ENCODE measurements at places on chromosomes 5 and 9.

GRCh38 chr9:2622461-2623287 is 1.1 kb downstream of the VLDLR start:
- peak; percentile 3 for DNase-seq

- no peak for DNase-seq
Measured at GRCh38 chr5:88391991-88392390, 123.3 kb upstream of the TMEM161B start.

GRCh38 chr9:71944754-71945375 is 33.4 kb downstream of the C9orf85 start:
- DNase-seq: no peak

GRCh38 chr5:19369048-19369447 is 619.0 kb downstream of the CDH18 start:
- no peak for DNase-seq

- DNase-seq: no peak
Measured at GRCh38 chr9:89462199-89462598, 35.7 kb downstream of the SEMA4D start.

DNA sequence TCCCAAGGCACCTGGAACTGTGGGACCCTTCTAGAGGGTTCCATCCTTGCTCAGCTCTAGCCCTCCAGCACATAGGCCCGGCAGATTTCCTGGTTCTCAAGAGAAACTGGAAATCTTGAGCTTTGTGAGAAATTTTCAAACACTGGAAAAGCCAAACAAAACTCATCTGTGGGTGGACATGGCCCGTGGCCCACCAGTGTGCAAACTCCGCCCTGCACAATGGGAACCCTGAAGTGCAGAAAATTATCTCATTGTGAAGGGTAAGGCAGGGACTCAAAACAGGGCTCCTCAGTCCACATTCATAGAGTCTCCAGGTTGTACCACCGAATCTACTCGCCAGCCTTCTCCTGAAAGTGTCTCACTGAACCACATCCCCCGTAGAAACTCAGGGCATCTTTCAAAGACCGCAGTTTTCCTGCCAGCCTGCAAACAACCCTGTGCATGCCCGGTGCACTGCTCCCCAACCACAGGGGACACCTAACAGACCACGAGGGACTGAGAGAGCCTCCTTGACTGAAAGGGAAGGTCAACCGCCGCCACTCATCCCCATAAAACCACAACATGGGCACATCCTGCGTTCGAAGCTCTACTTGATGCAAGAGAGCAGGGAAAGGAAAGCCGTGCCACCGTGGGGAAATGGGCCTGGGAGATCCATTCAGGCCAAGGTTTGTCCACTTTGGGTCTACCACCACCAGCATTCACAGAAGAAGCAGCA is 18.1 kb downstream of the ADAMTS2 start:
- DNase-seq: no peak

DNA sequence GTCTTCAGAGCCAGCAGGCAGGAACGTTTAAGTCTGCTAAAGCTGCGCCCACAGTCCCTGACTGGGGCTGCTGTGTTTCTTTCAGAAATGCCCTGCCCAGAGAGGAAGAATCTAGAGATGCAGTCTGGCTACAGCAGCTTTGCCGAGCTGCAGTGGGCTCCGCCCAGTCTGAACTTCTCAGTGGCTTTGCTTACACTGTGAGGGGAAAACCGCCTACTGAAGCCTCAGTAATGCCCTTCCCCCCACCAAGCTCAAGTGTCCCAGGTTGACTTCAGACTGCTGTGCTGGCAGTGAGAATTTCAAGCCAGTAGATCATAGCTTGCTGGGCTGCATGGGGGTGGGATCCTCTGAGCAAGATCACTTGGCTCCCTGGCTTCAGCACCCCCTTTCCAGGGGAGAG is 78.4 kb downstream of the SREK1 start:
- no peak for DNase-seq

DNA sequence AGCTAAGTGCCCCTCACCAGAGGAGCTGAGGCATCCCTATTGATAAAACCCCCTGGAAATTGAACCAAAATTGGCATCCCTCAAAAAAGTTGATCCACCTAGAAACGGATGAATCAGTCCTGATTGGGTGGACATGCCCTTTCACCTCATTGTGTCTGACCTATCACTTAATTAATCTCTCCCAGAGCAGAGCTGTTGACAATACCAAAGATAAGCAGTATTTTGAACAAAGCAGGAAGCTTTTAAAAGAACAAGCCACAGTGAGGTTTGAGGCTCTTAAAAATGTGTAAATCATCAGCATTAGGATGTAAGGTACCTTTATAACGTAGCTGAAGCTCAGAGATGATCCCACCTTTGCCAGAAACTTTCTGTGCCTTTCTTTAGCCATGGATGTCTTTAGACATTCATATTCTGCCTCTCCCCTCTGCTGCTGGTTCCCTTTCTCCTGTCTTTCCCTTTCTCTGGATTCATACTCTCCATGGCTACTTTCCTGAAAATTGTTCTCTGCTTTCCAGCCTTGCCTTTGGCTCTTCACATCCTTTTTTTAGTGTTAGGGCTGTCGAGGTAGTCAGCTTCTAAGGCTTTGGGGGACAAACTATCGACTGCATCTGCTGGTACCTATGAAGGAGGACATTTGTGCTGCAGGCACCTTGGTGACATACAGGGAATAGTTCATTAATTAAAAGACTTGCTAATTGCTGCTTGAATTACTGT is 7.8 kb upstream of the LHX2 start:
- no peak for DNase-seq

DNA sequence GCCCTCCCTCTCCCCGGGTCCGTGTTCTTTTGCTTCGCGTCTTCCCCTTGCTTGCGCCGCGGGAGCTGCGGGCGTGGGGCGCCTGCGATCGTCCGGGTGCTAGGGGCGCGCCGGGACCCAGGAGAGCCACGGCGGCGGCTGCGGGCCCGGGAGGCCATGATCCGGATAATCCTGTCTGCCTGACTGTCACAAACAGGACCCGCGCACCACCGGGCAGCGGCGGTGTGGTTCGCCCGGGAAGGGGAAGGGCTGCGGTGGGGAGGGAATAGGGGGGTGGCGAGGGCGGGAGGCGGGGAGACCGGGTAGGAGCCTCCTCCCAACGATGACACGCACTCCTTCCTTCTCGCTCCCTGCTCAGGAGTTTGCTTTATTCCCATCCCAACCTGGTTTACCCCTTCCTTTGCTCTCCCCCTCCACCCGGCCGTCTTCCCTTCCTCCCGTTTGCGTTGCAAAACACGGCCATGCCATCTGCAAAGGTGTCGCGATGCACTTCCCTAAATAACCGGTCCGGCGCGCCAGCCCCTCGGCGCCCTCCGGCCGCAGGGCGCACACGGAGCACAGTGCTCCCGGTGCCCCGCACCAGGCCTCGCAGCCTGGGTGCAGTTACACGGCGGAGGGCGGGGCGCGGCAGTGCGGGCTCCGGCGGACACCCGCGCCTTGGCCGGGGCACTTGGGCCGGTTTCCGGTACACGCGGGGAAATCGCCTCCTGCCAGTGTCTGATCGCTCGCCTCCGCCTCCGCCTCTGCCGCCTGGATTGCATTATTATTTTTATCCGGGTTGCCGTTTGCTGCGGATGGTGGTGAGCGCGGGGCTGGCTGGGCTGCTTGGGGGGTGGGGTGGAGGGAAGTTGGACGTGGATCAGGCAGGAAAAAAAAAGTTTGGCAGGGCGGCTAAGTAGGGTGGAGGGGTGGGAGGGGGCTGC is 1.5 kb downstream of the SMARCA2 start:
- DNase-seq: peak; percentile 55

GRCh38 chr9:15999422-16000339 is 446.8 kb downstream of the CCDC171 start:
- no peak for DNase-seq

- DNase-seq: peak; percentile 22
Measured at GRCh38 chr5:53480416-53481158, at the start of gene FST. Gene FST (plus strand): TSS chr5:53480629. CDS start chr5:53480792, 163 bp downstream.

DNA sequence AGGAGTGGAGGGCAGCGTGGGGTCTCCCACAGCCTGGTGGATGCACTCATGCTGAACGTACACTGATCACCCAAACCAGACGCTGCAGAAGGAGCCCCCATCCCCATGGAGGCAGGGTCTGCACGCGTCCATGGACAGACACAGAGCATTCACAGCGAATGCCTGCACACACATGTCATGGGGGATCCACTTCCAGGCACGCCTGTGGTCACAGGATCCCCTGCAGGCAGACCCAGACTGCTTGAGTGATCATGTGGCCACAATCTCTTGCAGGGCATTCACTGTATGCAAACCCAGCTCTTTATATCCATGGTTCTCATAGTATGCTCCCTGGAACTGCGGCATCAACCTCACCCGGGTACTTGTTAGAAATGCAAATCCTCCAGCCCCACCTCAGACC is 5.4 kb downstream of the SNCB start:
- DNase-seq: no peak

- DNase-seq: no peak
Measured at GRCh38 chr9:135479469-135480052, at the start of gene PPP1R26. Gene PPP1R26 (plus strand): TSS chr9:135479782. CDS start chr9:135484511, 4,729 bp downstream.

DNA sequence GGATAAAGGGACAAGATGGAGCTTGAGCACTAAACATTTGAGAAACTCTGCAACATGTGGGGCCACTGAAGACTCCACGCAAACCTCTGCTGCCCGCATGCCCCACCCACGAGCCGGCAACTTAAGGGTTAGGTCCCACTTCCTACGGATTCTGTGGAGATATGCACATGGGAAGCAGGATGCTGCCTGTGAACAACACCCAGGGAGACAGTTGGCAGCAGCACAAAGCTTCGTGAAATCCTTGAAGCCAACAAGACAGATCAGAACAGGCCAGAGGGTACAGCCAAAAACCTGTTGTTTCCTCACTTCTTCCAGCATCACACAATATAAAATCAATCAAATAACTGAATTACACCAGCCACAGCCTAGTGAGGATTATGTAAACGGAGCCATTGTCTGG is 270.4 kb downstream of the ENC1 start:
- DNase-seq: no peak

- DNase-seq: no peak
Measured at GRCh38 chr9:123063896-123064295, 30.4 kb downstream of the GPR21 start.

DNA sequence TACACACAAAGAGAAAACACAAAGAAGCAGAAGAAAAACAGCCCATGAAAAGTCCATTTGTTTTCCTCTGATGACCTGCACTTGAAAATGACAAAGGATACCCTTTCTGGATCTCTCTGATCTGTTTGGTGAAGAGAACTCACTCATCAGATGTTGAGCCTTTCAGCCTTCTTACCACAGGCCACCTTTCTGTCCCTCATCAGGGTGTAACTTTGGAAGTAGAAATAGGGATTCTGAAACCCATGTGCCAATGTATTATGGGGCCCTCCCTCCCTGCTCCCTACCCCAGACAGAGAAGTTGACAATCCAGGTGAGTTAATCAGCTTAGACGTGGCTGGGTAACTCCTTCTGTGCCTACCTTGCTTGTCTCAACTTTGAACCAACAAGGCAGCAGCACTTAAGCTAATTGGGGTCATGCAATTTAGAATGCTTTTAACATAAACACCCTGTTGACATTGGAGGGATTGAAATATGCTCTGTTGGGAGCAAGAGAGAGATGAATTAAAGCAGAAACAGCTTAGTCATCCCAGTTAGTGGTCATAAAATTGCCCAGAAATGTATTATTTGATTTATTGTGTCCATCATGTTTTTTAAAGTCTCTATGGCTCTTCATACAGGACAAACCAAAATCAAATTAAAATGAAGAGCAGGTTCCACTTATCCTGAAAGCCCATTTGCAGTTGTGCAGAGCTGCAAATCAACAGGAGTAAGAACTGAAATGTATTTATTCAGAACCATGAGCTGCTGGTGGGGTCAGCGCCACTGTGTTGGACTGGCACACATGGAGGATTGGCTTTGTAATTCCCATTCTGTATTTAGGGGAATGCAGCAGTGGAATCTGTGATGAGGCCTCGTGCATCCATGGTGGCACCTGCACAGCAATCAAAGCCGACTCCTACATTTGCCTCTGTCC is 132.0 kb downstream of the LIFR start:
- DNase-seq: no peak

DNA sequence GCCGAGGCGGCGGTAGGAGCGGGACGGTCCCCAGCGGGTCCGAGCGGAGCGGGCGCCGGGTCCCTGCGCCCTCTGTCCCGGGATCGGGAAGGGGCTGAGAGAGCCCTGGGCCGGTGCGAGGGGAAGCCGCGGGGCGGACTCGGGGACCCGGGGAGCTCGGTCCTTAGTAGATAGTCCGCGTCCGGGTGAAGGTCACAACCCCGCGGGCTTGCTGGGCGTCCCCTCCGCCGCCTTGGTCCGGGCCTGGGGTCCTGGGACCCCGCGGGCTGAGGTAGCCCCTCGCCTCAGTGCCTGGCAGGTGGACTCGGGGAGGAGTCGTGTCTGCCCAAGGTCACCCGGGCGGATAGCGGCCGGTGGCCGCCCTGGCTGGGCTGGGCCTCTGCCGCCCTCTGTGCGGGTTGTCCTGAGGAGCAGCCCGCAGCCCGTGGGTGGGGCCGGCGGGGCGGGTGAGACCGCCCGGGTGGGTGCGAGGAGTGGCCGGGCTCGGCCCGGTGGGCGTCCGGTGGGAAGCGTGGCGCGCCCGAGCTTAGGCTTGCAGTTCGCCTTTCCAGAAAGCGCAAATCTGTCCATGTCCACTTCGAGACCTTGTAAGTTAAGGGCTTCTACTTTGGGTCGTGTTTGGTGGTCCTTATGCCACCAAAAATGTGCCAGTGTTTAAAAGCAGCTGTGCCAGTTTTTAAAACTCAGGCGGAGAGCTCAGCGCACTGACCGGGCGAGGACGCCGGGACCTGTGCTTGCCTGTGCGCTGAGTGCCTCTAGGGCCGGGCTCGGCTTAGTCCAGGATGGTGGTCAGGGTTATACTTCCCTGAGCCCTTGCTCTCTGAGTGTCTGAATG is 554 bp downstream of the SDHA start:
- DNase-seq: peak; percentile 23

DNA sequence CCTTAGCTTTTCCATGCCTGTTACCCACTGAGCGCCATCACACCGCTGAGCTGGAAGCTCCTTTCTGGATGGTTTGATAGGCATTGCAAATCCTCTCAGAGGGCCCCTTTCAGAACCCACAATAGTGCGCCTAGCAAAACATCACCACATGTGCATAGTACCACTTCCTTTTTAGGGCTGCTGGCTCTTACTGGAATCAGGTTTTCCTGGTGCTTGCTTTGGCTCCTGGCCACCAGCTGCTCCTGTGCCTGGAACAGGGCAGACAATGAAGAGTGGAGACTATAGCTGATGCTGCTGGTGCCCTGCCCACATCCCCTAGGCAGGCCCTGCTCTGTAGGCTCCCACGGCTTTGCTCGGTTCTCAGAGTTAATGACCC is 163.6 kb upstream of the SEMA6A start:
- DNase-seq: no peak

DNA sequence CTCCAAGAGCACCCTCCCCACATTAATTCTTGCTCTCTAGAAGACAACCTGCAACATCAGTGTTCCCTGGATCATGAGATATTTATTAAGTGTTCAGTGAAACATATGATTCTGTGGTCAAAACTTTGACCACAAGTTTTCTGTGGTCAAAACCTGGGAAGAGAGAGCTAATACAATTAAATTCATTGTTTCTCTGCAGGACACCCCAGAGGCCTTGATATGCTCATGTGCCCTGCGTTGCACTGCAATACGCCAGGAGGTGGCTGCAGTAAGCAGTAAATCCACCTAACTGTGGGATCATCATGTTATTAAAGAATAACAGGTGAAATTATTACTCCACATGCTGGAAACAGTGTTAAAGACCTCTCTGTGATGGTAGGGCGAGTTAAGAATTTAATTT is 109.3 kb upstream of the SPDL1 start:
- no peak for DNase-seq

GRCh38 chr9:3330792-3331420 is 194.9 kb downstream of the RFX3 start:
- no peak for DNase-seq

Measured in natural killer cell (primary cell).